Upper lobe of left lung (tissue), 6 donors: ENCODE measurements at places on chromosomes 1 and 21. TPM values are rescaled to one million over a fixed set of nuclear protein-coding genes. Genes with fewer than 3 reads are reported as not detected.

GRCh38 chr1:97920276-97920831 lies 480 bp downstream of the DPYD start:
- peak overlapping the region; percentile 97 for H3K27ac ChIP-seq
- peak; percentile 30 for DNase-seq
- peak overlapping the region; percentile 88 for H3K4me3 ChIP-seq

DNA sequence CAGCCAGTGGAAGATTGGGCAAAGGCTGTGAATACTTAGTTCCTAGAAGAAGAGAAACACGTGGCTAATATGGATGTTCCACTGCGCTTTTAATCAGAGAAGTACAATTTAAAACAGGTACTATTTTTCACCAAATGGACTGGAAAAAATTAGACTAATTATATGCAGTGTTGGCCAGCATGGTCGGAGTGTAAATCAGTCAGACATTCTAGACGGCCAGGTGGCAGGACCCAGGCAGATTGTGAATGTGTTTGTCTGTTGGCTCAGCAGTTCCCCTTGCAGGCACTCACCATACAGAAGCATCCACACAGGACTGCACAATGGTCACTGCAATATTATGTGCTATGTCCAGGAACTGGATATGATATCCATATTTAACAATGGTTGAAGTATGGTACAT lies 23.9 kb upstream of the SLC25A34 start:
- H3K4me3 ChIP-seq = no peak overlapping the region
- H3K27ac ChIP-seq = no peak overlapping the region
- H3K4me1 ChIP-seq = peaks cover 47% of the 10 kb centered on the region

Gene TMPRSS2
- total RNA-seq = 131 TPM

- no peaks in the 10 kb centered on the region for H3K36me3 ChIP-seq
- H3K27ac ChIP-seq = peak overlapping the region; percentile 79
- peaks cover 29% of the 10 kb centered on the region for H3K4me1 ChIP-seq
- H3K27me3 ChIP-seq = no peaks in the 10 kb centered on the region
Observed at GRCh38 chr1:157153746-157154145, 15.6 kb upstream of the ETV3 start.

- H3K4me3 ChIP-seq = no peak overlapping the region
- H3K36me3 ChIP-seq = no peaks in the 10 kb centered on the region
- H3K27me3 ChIP-seq = no peaks in the 10 kb centered on the region
- H3K4me1 ChIP-seq = no peaks in the 10 kb centered on the region
Observed at GRCh38 chr1:212062832-212063438, 27.4 kb downstream of the DTL start.

DNA sequence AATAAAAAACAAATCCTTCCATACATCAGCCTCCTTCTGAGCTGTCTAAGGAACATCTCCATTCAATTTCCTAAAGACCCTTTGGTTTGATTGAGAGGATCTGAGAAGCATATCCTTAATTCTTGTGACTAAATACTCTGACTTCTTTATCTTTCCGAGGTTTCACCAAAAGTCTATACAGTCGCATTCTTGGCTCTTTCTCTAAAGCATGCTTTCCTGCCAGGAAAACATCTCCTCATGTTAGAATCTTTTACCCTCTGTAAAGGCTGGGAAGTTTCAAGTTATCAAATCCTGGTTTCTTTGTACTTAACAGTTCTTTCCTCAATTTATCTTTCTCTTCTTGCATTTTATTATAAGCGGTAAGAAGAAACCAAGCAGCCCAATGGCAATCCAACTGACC lies 630.4 kb downstream of the PTPRC start:
- no peak overlapping the region for H3K4me3 ChIP-seq
- H3K27ac ChIP-seq = no peak overlapping the region
- H3K4me1 ChIP-seq = peaks cover 10% of the 10 kb centered on the region
- no peaks in the 10 kb centered on the region for H3K27me3 ChIP-seq
- H3K36me3 ChIP-seq = no peaks in the 10 kb centered on the region

DNA sequence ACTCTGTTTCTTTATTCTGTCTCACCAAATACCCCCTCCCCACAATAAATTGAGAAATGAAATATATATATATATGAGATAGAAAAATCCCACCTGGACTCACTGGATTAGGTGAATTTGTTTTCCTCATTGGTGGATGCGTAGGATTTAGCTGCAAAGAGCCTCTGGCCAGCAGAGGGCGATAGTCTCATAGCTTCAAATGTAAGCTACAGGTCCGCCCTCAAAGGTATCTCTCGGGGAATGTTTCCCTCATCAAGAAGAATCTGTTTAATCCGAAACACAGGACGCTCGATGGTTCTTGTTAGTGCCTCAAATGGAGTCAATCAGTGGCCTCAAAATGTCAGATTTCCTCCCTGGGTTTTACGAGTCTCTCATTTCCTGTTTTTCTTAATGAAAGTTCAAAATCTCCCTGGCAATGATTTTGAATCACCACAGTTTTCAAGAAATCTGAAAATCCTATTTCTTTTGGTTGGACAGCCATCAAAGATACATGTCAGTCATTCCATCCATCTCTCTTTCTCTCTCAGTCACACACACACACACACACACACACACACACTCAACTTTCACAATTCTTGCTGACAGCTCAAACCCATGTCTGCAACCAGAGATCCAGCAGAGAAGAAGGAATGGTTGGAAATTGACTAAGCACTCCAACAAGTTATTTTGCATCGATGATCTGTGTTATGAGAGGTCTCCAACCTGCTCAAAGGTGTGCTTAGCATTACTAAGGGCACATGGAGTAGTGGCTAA lies 13.9 kb upstream of the CAMK1G start:
- no peak overlapping the region for H3K4me3 ChIP-seq
- no peak overlapping the region for H3K27ac ChIP-seq
- no peaks in the 10 kb centered on the region for H3K36me3 ChIP-seq
- no peaks in the 10 kb centered on the region for H3K27me3 ChIP-seq
- peak; percentile 73 for DNase-seq

Gene C1orf87
- total RNA-seq = 0.40 TPM

DNA sequence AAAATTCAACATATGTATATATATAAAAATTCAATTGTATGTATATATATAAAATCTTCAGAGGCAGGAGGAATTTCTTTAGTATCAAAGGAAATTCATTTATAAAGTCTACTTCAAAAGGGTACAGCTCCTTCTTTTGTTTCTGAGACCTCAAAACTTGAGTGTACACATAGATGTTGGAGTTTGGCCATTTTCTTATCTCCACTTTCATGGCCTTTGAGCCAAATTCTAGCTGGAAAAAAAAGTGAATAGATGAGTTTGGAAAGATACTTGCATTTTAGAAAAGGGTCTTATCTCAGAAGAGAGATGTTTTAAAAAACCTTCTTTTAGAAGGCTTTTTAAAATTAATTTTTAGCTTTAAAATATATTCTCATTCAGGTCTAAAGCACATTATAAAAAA lies 103.2 kb downstream of the ATF6 start:
- no peak overlapping the region for H3K27ac ChIP-seq
- no peaks in the 10 kb centered on the region for H3K27me3 ChIP-seq
- no peak for DNase-seq
- H3K4me3 ChIP-seq = no peak overlapping the region

- H3K27ac ChIP-seq = no peak overlapping the region
- no peak for DNase-seq
- no peaks in the 10 kb centered on the region for H3K27me3 ChIP-seq
Observed at GRCh38 chr1:65765631-65766030, 27.1 kb upstream of the PDE4B start.

Gene PCP4
- 0.67 TPM for total RNA-seq

Gene TMEM125
- 144 TPM for total RNA-seq

DNA sequence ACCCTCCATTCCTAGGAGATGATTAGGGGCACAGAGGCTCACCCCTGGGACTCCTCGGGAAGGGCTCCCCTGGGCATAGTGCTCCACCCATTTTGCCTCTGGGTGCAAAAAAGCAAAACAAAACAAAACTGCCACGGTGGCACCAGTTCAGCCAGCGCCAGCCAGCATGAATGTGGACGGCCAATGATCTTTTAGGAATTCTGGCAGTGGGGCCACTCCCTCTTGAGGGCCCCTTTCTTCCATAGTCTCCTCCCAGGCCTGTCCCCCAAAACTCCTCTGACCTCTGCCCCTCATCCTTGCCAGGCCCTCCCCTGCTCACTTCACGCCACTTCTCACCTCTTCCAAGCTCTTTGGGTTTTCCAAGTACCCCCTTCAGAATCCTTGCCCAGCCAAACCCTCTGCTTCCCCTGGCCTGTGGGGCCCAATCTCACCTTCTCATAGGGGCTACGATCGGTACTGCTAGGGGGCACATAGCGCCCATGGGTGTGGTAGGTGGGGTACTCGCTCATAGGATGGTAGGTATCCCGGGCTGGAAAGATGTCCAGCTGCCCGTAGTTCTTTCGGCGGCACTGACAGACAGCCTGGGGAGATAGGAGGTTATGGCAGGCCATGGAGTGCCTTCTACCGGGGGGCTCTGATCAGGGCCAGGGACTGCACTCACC lies 13.3 kb downstream of the TRIM46 start:
- peak overlapping the region; percentile 23 for H3K4me3 ChIP-seq
- H3K27ac ChIP-seq = peak overlapping the region; percentile 84
- no peaks in the 10 kb centered on the region for H3K36me3 ChIP-seq
- H3K4me1 ChIP-seq = peaks cover 25% of the 10 kb centered on the region
- DNase-seq = no peak
- H3K27me3 ChIP-seq = no peaks in the 10 kb centered on the region

DNA sequence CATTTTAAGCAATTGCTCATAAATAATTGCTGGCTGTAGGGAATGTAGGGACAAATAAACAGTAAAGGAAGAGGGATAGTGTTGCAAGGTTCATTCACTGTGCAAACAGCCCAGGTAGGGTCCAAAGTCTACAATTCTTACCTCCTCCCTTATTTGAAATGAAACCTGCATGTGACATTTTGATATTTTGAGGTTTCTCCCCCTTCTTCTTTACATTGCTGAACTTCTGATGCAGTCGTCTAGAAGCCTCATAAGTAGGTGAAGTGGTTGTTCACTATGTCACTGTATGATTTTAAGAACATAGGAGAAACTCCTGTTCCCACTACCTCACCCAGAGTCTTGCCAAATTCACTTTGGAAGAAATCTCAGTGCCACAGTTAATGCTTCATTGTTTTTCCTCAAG lies 16.1 kb downstream of the F5 start:
- no peak overlapping the region for H3K27ac ChIP-seq
- no peak overlapping the region for H3K4me3 ChIP-seq
- no peaks in the 10 kb centered on the region for H3K36me3 ChIP-seq
- DNase-seq = no peak
